ENCODE measurements at places on chromosomes 4 and X.

DNA sequence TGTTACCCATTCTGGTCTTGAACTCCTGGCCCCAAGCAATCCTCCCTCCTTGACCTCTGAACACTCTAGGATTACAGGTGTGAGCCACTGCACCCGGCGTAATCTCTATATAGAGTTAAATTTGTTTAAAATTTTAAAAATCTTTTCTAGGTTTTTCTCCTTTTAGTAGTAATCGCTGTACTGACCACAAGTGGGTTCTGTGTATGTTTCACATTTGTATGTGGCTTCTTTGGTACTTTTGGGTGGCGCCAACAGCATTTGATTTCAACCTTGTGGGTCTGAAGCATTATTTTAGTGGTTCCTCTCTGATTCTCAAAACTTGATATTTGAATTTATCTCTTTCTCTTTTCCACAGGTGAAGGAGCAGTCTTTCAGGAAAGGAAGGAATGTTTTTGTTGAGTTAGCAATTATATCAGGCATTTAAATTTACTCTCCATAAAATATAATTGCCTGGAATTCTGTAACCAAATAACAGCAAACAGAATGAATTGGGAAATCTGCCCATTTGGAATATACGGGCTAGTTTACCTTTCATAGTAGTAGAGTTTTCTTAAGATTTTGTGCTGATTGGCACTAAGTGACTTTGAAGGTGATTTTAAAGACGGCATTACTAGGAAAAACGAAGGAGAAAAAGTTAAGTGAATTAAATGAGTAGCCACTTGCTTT is 29.5 kb downstream of the ARHGAP10 start:
- DNase-seq: no peak

- DNase-seq: no peak
Measured at GRCh38 chrX:139297638-139298037, 232.9 kb upstream of the F9 start.

DNA sequence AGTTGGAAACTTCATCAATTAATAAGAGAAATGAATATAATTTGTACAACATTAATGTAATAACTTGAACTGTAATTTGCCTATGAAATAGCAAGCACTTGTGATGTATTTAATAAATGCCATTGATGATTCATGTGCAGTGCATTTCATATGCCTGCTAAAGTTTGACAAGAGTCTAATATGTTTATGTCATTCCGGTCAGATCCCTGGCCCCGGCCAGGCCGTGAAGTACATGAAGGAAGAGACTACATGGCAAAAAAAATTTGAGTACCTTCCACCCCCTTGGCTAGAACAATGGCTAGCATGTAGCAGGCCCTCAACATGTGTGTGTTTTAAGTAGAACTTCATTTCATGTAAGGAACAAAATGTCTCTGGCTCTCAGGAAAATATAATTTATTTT is 161.3 kb downstream of the ATP10D start:
- no peak for DNase-seq

DNA sequence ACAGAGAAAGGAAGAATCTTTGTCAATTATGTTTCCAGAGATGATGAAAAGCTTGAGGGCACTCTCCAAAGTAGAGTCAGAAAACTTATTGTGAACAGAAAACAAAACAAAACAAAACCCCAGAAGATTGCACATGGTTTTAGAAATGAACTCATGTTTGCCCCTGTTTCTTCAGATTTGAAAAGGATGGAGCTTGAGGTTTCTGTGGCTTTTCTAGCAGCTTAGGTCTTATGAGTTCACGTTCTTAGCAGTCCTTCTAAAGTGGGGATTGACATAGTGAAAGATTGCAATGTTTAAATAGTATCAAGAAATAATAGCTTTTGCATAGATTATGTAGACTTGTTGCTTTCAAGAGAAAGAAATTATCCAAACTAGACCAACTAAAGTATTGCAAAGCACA is 421.8 kb downstream of the GBA3 start:
- DNase-seq: no peak

DNA sequence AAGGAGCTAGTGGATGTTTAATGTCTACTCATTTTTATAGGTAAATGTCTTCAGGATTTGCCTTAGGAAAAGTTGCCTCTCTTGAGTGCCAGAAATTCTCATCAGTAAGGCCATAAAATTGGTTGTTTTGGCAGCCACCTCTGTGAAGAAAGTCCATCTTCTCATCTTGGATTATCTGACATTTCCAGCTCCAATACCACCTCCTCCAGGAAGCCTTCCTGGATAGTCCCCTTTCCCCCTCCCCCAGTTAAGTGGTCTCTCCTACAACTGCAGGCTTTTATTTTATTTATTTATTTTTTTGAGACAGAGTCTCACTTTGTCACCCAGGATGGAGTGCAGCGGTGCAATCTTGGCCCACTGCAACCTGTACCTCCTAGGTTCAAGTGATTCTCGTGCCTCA is 87.1 kb downstream of the PPP2R2C start:
- no peak for DNase-seq

- no peak for DNase-seq
Measured at GRCh38 chr4:126541820-126542219, 1090.9 kb upstream of the INTU start.

DNA sequence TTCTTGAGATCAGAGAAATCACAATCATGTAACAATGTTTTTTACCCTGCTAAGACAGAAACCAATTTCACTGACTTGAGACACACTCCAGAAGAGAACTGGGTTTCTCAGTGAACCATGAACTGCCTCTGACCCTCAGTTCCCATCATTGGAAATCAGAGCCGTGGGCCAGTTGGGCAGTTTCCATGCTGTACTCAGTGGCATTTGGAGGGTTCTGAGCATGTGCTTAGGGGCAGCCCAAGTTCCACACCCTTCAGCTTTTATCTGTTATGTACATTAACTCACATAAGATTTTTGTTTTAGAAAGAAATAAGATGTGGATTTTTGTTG is 77.9 kb downstream of the BTC start:
- no peak for DNase-seq

DNA sequence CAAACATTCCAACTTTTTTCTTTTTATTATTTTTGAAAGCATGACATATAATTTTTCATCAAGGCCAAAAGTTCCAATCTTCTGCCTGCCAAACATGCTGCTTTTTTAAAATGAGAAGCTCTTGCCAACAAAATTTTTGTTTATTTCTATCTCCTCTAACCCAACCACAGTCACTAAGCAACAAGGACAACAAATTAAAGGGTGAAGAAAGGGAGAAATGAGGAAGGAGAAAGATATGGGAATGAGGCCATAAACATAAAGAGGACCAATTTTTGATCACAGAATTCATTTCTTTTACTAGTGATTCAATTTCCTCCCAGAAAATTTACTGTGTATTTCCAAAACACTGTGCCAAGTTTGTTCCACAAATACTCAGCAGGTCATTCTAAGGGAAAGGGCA is 537.0 kb upstream of the DIAPH2 start:
- no peak for DNase-seq

GRCh38 chr4:177229331-177229730 is 80.3 kb upstream of the NEIL3 start:
- no peak for DNase-seq

DNA sequence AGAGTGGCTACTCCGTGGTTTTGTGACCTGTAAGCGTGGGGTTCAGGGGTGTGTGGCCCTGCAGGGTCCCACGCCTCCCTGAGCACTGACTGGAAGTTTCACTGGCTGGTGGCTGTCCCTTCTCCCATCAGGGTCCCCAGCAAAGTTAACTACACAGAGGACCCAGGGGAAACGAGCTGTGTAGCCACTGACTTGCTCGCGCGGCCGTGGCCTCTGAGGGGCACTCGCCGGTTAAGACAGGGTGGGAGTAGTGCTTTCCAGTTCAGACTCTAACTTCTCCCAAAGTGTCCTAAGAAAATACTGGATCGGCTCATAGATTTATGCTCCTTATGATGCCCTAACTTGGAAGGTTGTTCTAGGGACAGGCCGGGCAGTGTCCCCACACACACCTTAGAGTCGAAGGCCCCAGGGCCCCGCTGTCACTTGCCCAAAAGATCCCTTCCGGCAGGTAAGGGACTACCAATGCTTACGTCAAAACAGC is 28.2 kb downstream of the NELFA start:
- no peak for DNase-seq

GRCh38 chrX:78527263-78527662 is 131.9 kb downstream of the RTL3 start:
- no peak for DNase-seq

DNA sequence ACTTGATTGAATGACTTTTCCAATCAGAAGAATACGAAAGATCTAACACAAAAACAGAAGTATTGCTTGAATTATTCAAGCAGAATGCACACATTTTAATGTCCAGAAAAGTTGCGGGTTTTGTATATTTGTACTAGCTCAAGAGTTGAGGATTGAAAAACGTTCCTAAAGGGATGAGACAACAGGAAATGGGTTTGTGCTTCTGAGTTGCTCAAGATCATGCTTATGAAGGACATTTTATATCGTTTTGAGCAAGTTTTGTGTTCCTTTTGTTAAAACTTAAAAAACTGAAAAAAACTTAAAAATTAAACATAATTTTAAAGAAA is 353 bp upstream of the SMIM10 start:
- DNase-seq: no peak

GRCh38 chr4:185825737-185826136 is 13.7 kb upstream of the SORBS2 start:
- DNase-seq: no peak

DNA sequence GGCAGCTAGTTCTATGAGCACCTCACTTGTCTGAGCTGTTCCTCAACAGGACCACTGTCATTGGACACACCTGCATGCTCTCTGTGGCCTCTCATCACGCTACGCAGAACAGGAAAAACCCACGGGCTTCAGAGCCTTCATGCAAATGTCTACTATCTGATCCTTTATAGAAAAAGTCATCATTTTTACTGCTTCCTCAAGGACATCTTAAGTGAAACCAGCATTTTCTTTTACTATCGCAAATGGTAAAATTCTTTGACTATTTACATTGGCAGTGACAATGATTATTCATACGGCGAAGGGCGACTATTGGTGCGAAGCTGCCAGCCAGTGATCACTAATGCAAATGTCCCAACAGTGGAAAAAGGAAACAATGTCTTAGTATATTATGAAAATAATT is 147.0 kb downstream of the AFAP1 start:
- no peak for DNase-seq

DNA sequence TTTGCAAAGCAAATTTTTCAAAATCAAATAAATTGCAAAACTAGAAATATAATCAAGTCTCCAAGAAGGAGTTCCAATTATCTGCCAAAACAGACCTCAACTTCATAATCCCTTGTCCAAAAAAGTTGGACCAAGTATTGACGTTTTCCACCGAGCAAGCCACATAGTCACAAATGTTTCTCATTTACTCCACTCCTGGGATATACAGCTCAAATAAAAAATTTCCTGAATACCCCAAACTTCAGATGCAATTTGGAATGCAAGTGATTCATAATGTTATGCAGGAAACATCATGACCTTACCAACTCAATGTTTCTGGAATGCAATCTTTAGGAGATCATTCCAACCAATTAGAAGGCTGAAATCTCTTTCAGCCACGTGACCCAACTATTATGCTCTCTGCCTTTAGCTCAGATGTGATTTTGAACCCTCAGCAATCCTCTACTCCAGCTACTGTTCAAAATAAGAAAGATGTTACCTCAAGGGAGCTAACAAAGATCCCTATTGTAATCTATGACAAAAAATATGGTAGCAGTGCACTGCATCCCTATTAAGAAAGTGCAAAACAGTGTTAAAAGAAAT is 72.4 kb downstream of the PRDM5 start:
- DNase-seq: no peak
